BJ (cell line): ENCODE measurements at places on chromosomes 11 and 22.

GRCh38 chr11:75386942-75387630 is 12.2 kb upstream of the RPS3 start:
- no peak for DNase-seq

DNA sequence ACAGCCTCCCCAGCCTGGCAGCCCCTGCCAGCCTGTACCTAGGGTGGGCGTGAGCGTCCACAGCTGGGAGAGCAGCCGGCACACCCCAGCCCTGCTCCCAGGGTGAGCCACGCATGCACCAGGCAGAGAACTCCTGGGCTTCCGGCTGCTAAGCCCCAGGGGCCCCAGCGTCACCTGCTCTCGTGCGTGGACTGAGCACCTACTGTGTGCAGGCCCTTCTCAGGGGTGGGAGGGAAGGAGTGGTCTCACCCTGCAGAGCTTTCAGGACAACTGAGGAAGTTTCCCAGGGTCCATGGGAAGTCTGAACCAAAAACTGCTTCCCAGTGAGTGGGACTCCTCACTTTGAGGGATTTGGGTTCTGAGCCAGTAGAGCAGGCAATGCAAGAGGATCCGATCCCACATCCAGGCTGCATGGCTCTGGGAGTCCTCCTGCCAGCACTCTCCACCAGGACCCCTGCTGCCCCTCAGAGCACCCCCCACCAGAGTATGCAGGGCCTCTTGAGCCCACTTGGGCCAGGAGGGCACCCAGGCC is 47.1 kb upstream of the PRODH start:
- no peak for DNase-seq

DNA sequence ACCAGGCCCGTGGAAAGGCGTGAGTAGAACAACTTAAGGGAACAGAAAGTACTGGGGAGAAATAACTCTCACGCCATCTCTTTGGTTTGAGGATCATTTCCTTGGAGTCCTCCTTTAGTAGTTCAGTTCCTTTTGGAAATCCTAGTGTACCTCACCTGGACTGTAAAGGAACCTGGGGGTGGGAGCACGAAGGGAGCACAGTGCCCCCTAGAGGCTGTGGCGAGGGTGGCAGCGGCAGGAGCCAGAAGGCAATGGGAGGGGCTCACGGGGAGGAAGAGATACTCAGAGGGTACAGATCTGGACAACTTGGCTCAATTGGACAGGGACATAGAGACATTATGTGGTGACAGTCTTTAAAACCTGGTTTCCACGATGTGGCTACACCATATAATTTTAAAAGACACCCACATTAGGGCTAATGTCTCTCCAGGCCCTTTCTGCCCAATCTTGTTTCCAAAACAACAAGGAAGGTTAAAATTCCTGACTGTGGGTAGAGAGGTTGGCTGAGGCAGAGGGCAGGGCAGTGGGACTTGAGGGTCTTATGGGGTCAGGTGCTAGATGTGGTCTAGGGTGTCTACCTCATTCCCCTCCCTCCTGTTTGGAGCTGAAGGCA is 87.0 kb downstream of the CSNK2A3 start:
- DNase-seq: no peak

DNA sequence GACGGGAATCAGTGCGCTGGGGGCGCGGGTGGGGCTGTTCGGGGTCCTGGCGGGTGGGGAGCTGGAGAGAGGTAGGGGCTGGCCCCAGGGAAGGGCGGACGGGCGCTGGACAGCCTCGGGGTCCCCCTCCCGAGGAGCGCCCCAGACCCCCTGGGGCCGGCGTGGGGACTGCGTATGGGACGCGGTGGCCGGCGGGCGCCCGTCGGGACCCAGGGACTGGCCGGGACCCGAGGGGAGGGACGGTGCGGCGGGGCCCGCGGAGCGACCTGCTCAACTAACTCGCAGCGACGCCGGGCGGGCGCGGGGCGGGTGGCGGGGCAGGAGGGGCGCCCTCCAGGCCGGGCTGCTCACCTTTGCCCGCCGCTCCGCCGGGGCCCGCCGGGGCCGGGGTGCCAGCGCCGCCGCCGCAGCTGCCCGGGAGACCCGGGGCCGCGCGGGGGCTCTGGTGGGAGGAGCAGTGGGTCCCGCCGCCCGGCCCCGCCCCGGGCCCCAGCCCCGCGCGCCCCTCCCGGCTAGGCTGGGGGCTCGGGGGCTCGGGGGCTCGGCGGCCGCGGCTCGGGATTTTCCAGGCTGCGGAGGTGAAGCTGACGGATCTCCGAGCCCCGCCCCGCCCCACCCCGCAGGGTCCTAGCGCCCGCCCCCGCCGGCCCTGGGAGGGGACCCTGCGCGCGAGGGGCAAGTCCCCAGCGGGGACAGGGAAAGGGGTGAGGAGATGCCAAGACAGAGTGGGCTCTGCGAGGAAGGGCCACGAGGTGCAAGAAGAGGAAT is 12.3 kb downstream of the STARD10 start:
- DNase-seq: no peak

DNA sequence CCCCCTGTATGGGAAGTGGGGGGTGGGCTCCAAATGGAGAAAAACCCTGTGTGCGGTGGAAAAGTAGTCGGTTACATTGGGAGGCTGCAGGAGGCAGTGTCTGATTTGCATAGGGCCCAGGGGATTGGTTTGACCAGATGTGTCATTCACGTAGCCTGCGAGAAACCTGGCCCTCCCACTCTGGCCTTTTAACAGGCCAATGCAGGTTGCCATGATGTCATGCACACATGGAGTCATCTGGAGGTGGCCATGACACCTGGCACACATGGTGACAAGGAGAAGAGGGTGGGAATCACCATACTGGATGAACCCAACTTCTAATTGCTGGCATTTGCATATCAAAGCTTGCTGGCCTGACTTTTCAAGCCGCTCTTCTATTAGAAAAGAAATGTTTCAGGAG is 50.6 kb downstream of the FAM181B start:
- no peak for DNase-seq

DNA sequence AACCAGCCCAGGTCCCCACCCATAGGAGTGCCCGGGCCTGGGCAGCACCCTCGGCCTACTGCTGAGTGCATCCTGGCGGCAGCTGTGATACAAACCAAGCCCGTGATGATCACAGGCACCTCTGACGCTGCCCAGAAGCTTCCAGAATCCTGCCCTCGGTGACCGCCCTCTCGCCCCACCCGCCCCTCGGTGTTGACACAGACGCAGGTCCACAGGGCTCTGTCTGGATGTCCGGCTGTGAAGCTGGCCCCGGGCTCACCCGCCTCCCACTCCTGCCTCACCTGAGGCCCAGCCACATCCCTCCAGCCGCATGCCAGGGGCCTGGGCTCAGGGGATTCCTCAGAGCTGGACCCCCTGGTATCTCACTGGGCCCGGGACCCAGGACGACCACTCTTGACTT is 191.0 kb downstream of the BRD1 start:
- DNase-seq: no peak

- DNase-seq: no peak
These were observed 364.0 kb downstream of the CASP12 start for GRCh38 chr11:104534278-104534677.

DNA sequence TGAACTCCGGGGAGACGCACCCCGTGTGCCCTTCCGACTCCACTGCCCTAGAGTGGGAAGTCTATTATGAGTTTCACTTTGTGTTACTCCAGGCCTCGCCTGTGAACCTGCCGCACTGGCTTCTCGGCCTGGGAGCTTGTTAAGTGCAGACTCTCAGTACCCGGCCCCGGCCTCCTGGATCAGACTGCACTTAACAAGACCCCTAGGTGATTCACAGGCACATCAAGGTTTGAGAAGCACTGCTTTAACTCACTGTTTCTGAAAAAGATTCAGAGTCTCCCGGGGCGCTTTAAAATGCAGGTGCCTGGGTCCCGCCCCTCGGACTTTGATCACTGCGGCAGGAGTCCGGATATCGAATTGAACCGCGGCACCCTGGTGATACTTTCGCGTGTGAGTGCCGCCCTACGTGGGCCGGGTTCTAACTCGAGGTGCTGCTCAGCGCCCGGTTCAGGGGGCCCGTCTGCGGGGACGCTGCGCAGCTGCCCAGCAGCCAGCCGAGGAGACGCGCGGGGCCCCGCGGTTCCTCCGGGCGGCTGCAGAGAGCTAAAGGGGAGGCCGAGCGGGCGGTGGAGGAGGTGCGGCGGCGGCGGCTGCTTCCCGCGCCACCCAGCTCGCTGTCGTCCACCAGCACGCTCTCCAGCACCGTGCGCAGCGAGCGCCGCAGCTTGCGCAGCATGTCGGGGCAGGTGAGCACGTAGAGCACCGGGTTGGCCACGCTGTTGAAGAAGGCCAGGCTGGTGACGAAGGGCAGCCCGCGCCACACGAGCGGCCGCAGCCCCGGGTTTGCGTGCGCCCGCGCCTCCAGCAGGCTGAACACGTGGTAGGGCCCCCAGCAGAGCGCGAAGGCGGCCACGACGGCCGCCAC is 3.4 kb downstream of the PTGDR2 start:
- DNase-seq: no peak

DNA sequence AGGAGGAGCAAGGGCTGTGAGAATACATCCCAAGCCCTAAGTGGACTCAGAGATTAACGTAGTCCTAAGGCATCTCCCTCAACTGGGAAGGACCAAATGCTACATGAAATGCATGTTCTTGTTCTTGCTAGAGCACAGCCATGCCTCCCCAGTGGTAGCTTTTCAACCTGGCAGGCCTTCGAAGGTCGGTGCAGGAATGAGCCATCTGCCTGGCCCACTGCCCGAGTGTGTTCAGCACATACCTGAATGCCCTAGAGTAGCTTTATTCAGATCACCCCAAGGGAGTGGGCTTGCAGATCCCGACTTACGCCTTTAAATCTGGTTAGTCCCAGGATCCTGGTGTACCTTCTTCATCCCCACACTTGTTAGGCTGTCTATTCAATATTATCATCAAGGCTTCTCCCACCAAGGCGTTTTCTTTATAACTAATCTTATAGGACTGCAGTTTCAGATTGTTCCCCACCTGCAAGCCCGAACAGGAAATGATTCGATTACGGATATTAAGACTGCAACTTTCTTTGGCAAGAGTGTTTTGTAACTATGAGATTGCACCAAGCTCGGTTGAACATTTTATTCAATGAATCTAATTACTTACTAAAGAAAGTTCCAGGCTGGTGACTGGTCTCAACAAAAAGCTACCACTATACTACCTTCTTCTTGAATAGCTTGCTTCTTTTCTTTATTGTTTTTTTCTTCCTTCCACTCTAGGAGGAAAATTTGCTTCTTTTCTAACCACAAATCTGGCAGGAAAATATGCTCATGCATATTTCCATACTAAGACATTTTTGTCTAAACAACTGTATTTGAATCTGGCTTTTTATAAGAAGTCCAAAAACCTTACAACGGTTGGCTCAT is 115.6 kb downstream of the SGSM3 start:
- no peak for DNase-seq

- no peak for DNase-seq
These were observed 20.9 kb downstream of the EXT2 start for GRCh38 chr11:44116234-44116830.

- DNase-seq: no peak
These were observed 195.0 kb downstream of the MAML2 start for GRCh38 chr11:96147906-96148486.

DNA sequence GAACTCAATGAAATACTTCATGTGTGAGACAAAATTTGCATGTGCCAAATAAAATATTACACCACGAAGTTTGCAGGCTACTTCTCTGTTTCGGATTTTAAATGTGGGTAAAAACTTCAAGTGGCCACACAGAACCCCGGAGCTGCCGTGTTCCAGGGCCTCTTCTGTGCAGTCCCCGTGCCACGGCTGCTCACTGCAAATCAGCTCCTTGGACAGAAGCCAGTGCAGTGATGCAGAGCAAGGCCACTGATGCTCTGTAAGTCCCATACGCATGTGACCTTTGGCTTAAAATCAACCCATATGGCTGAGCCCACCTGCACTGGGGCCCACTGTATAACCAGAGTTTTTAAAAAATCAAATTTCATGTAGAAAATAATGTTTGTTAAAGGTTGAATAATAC is 1309.4 kb downstream of the TBC1D22A start:
- DNase-seq: no peak

- no peak for DNase-seq
These were observed 29.2 kb downstream of the SC5D start for GRCh38 chr11:121321614-121322243.

GRCh38 chr11:34996958-34997357 is 80.5 kb downstream of the PDHX start:
- no peak for DNase-seq

GRCh38 chr11:35250192-35250591 is 111.2 kb downstream of the CD44 start:
- DNase-seq: no peak

DNA sequence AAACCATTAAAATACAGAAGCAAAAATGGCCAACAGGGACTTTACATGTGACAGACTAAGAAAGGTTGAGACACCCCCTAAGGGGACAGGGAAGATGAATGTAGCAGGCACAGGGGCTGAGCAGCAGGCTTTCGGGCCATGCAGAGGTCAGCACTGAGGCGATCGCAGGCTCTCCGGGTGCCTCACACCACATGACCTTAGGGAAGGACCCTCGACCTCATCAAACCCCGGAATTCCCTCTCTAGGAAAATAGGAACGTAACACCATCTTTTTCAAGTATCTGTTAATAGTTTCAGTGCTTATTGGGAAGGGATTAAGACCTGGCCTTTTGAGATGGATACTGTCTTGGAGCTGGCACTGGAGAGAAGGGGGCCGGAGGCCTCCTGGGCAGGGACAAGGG is 27.4 kb downstream of the OPCML start:
- no peak for DNase-seq
